ENCODE measurements at places on chromosomes 1 and 21. TPM values are rescaled to one million over a fixed set of nuclear protein-coding genes. Genes with fewer than 3 reads are reported as not detected.

The COL11A1 gene
- polyA plus RNA-seq: not detected

The CDK18 gene
- polyA plus RNA-seq: 0.76 TPM

- H3K27ac ChIP-seq: no peak overlapping the region
- no peak overlapping the region for H3K4me3 ChIP-seq
- H3K27me3 ChIP-seq: no peaks in the 10 kb centered on the region
- no peak for DNase-seq
These were observed 117.3 kb downstream of the UCHL5 start for GRCh38 chr1:192941722-192942411.

DNA sequence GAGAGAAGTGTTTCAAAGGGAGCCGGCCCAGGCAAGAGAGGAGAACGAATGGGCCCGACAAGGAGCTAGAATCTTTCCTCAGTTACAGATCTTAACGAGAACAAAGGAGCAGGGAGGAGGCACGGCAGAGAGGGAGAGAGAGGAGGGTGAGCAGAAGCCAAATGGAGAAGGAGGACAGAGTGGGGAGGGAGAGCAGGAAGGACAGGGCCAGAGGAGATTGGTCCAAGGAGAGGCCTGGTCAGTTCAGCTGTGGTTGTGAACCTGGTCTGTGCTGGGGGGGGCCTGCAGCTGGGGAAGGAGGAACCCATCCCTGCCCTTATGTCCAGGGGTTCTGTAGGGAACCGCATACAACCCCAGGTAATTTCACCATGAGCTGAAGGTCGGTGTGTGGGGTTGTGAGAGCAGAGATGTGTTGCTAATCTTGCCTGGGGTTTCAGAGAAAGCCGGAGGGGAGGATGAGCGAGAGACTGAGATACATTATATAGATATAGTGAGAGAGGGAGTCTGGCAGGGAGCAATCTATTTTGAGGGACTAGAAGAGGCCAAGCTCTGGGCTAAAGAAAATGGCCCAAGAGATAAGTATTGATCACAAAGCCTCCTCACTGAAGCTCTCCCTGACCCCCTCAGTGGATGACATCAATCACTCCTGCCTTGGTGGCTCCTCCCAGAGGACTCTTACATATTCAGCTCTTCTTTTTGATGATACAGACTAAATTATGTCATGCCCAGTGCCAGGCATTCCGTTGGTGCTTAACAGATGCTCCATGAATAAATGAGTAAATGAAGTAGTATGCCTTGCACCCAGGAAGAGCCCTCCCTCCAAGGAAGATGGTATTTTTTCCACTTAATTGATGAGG lies 64.2 kb upstream of the CD1D start:
- peaks cover 15% of the 10 kb centered on the region for H3K4me1 ChIP-seq
- no peak overlapping the region for H3K4me3 ChIP-seq
- no peak for DNase-seq

DNA sequence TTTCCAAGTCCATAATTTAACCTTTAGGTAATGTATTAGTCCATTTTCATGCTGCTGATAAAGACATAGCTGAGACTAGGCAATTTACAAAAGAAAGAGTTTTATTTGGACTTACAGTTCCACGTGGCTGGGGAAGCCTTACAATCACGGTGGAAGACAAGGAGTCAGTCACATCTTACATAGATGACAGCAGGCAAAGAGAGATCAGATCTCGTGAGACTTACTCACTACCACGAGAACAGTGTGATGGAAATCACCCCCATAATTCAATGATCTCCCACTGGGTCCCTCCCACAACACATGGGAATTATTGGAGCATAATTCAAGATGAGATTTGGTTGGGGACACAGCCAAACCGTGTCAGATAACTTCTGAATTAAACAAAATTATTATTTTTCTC lies 44.0 kb downstream of the CNIH3 start:
- no peak overlapping the region for H3K4me3 ChIP-seq
- peaks cover 3% of the 10 kb centered on the region for H3K27me3 ChIP-seq
- no peaks in the 10 kb centered on the region for H3K36me3 ChIP-seq
- no peak for DNase-seq

DNA sequence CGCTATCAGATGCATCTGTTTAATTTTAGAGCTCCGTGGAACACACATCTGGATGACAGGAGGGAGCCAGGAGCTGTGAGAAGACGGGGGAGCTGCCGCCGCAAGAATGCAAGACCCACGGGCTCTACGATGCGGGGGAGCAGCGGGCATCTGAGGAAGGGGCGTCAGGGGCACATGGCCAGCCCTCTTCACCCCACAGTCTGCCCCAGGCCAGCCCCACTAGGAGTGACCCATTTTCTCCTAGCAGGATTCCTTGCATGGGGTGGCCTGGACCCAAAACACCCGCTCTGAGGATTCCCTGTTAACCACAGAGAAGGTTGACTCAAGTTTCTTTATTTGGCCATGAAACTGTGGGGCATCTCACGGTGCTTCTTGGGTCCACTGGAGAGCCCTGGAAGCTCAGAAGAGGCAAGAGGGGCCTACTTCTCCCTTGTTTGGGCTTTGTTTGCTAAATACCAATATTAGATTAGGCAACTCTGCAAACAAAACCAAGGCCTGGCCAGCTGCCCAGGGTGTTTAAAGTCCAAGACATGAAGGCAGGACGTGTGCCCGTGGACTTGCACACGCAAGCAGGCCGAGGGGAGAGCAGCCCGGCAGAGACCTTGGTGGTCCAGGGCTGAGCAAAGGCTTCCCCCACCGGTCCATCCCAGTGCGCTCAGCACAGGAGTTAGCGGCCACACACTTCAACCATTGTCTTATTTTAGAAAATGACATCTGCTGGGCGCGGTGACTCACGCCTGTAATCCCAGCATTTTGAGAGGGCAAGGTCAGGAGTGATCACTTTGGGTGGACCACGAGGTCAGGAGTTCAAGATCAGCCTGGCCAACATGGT lies 89.8 kb downstream of the DHRS3 start:
- no peaks in the 10 kb centered on the region for H3K27me3 ChIP-seq
- no peaks in the 10 kb centered on the region for H3K36me3 ChIP-seq
- DNase-seq: no peak
- H3K27ac ChIP-seq: no peak overlapping the region

Measured in CD4-positive, alpha-beta memory T cell (primary cell).